Prostate gland (tissue), 2 donors: ENCODE measurements at places on chromosomes 13 and 19. TPM values are rescaled to one million over a fixed set of nuclear protein-coding genes. Genes with fewer than 3 reads are reported as not detected.

Gene IGFLR1
- total RNA-seq: 9.4 TPM

Gene ETV2
- 1.2 TPM for total RNA-seq

Gene PGLYRP1
- not detected for total RNA-seq

Gene KRTDAP
- 58.6 TPM for total RNA-seq

Gene SLC15A1
- 1.3 TPM for total RNA-seq

Gene NXNL1
- not detected for total RNA-seq

Gene LGALS7B
- 3.8 TPM for total RNA-seq

Gene SLC6A16
- total RNA-seq: 0.59 TPM

Gene C1QTNF9B
- not detected for total RNA-seq

Gene ZNF101
- total RNA-seq: 7.1 TPM

Gene OR7D2
- not detected for total RNA-seq

Gene TEX101
- not detected for total RNA-seq

Gene THSD8
- total RNA-seq: not detected

Gene ZFR2
- 10.2 TPM for total RNA-seq

Gene NR2F6
- 91.7 TPM for total RNA-seq

Gene PROZ
- total RNA-seq: not detected

Gene RPS16
- 1,716 TPM for total RNA-seq

Gene ZNF729
- 1.6 TPM for total RNA-seq

Gene SIAH3
- not detected for total RNA-seq

Gene NRTN
- 12.9 TPM for total RNA-seq

Gene LYPD3
- 27.6 TPM for total RNA-seq

Gene EPS8L1
- 36.8 TPM for total RNA-seq

Gene EVI5L
- 25.7 TPM for total RNA-seq

Gene TICAM1
- total RNA-seq: 8.3 TPM

Gene PABPC3
- total RNA-seq: 0.09 TPM

Gene PTGIR
- 2.2 TPM for total RNA-seq
